Renal cortex interstitium (tissue), 15 donors: ENCODE measurements at places on chromosomes 5 and 9. TPM values are rescaled to one million over a fixed set of nuclear protein-coding genes. Genes with fewer than 3 reads are reported as not detected.

GRCh38 chr9:99127356-99128132, 22.6 kb downstream of the TGFBR1 start:
- DNase-seq: no peak

- DNase-seq: no peak
These were observed 19.8 kb upstream of the ALDH1A1 start for GRCh38 chr9:72972636-72973035.

DNA sequence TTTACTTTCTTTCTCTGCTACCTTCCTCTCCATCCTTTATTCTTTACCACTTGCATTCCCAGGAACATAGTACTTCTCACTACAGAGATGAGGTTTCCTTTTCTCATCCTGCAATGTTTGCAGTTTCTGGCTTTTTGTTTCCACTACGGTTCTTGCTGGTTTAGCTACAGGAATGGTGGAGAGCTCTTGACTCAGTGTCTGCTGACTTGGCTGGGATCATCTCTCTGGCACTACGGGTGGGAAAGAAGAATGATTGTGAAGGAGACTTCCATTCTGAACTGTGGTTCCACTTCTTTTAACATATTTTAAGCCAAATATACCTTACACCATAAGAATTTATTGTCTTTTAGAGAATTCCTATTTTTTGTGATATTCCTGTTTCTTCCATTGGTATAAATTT, 65.1 kb downstream of the NREP start:
- DNase-seq: no peak

Gene FOXD4L5
- polyA plus RNA-seq: 0.28 TPM

DNA sequence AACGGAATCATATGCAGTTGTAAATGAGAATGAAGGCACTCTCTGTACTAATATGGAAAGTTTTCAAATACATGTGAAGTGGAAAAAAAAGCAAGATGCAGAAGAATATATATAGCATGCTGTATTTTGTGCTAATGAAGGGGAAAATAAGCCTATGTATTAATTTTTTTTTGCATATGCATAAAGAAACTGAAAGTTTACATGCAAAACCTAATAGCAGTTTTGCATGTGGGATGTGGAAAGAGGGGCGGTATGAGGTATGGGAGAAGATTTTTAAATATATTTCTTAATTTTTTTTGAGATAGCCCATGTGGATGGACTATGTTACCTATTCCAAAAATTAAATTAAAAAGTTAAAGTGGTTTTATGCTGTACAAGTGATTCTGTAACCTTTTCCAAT, 83.7 kb upstream of the IL12B start:
- DNase-seq: no peak
